RPMI7951 (cell line): ENCODE measurements at places on chromosomes 3 and 15. TPM values are rescaled to one million over a fixed set of nuclear protein-coding genes. Genes with fewer than 3 reads are reported as not detected.

SLC51A gene
- not detected in 2 replicates for total RNA-seq

PP2D1 gene
- not detected in 2 replicates for total RNA-seq

OXTR gene
- 6.4 and 7.2 TPM in 2 replicates for total RNA-seq

EPM2AIP1 gene
- 7.8 and 10.1 TPM in 2 replicates for total RNA-seq

TERC gene
- total RNA-seq: 45.8 and 88.5 TPM in 2 replicates

KLHL18 gene
- 24.6 and 27.1 TPM in 2 replicates for total RNA-seq

KLHDC8B gene
- 28.1 and 28.7 TPM in 2 replicates for total RNA-seq

CRYGS gene
- 0.49 and 1.1 TPM in 2 replicates for total RNA-seq

NR2E3 gene
- total RNA-seq: not detected in 2 replicates

TM4SF1 gene
- total RNA-seq: 87.2 and 94.1 TPM in 2 replicates

ZNF385D gene
- not detected in 2 replicates for total RNA-seq

ITGB5 gene
- 287 and 363 TPM in 2 replicates for total RNA-seq

FBXW12 gene
- not detected in 2 replicates for total RNA-seq

UBAP1L gene
- 0.12 and 0.39 TPM in 2 replicates for total RNA-seq

GOLGA8J gene
- not detected in 2 replicates for total RNA-seq

LYZL4 gene
- 1.5 and 1.6 TPM in 2 replicates for total RNA-seq

ADGRG7 gene
- not detected in 2 replicates for total RNA-seq

GOLGA8A gene
- total RNA-seq: 9.2 and 13.9 TPM in 2 replicates

NANOGP8 gene
- not detected in 2 replicates for total RNA-seq

ROPN1B gene
- total RNA-seq: 1.2 and 1.3 TPM in 2 replicates

ZNF80 gene
- not detected in 2 replicates for total RNA-seq

AP3B2 gene
- 1.4 and 1.7 TPM in 2 replicates for total RNA-seq

GUCA1C gene
- total RNA-seq: not detected in 2 replicates

LSG1 gene
- total RNA-seq: 55.0 and 63.1 TPM in 2 replicates

CD96 gene
- total RNA-seq: 2.2 and 4.2 TPM in 2 replicates

TMCO5A gene
- total RNA-seq: not detected in 2 replicates

AQP9 gene
- total RNA-seq: not detected in 2 replicates

FRMD5 gene
- total RNA-seq: 9.3 and 10.2 TPM in 2 replicates

CCRL2 gene
- total RNA-seq: 2.8 and 6.1 TPM in 2 replicates

DPP8 gene
- total RNA-seq: 21.9 and 27.9 TPM in 2 replicates

LINGO1 gene
- not detected in 2 replicates for total RNA-seq

ANKRD34C gene
- not detected in 2 replicates for total RNA-seq

STX19 gene
- not detected in 2 replicates for total RNA-seq
